Caki2 (cell line): ENCODE measurements at places on chromosomes 4 and X.

- no peak for DNase-seq
Measured at GRCh38 chrX:71151366-71151765, 6.7 kb downstream of the NLGN3 start.

DNA sequence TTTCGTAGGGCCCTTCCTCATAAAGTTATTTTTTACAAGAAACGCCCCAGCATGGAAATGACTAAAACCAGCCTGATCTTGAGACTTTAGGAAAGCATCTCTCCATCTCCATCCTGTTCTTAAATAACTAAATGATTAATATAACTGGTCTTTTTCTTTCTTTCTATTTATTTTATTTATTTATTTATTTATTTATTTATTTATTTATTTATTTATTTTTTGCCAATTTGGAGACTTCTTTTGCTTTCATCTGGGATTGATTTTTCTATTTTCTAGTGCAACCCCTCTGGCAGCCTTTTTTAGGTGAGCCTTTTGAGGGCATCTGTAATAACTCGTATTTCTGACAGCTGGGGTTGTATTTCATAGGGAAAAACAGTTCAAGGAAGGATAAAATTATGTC lies 1.2 kb upstream of the KLHL34 start:
- no peak for DNase-seq

- DNase-seq, result no peak
Measured at GRCh38 chr4:94403751-94404150, 48.0 kb upstream of the PDLIM5 start.

DNA sequence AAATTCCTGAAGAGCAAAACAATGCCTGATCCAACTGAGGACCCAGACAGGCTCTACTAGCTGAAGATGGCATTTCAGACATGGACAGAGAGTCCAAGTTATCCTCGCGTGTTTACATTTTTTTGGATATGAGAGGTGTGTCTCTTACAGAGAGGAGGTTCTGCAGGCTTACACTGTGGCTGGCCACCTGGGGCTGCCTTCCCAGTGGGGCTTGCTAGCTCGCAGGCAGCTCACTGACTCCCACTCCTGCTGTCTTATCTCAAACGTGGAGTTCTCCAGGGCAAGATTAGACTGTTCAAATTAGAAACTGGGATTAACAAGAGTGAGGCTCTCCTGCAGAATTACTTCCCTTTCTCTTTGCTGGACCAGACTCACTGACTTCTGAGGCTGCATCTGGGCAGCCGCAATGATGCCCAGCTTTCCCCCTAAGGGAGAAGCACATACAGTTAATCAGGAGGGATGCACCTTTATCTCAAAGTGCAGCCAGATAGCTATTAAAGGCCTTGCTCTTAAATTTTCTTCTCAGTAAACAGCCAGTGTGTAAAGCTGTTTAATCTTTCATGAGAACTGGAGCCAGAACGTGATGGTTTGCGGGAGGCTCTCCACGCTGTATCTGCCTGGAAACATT lies 123.0 kb downstream of the ENPP6 start:
- no peak for DNase-seq

GRCh38 chrX:113492895-113493294 lies 652.3 kb upstream of the AMOT start:
- no peak for DNase-seq

- DNase-seq, result no peak
Measured at GRCh38 chr4:14022456-14022855, 394.9 kb upstream of the BOD1L1 start.

GRCh38 chr4:145951931-145952330 lies 13.3 kb upstream of the ZNF827 start:
- no peak for DNase-seq

GRCh38 chrX:11080741-11081305 lies 30.3 kb upstream of the HCCS start:
- no peak for DNase-seq

GRCh38 chr4:95248720-95249425 lies 299.9 kb downstream of the UNC5C start:
- DNase-seq, result no peak

DNA sequence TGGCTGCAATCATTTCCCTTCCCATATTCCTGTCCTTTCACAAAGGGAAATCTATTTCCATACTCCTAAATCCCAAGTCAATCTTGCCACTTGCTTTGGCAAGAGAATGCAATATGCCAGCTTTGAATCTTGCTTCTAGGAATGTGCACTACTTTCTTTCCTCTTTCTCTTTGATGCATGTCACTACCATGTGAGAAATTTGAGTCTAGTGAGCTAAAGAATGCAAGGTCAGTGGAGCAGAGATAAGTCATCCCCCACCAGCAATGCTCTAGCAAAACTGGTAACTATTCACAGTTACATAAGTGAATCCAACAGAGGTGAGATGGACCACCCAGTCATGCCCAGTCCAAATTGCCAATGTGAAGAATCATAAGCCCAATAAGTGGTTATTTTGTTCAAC lies 910.4 kb downstream of the RAB28 start:
- DNase-seq, result peak; percentile 1

DNA sequence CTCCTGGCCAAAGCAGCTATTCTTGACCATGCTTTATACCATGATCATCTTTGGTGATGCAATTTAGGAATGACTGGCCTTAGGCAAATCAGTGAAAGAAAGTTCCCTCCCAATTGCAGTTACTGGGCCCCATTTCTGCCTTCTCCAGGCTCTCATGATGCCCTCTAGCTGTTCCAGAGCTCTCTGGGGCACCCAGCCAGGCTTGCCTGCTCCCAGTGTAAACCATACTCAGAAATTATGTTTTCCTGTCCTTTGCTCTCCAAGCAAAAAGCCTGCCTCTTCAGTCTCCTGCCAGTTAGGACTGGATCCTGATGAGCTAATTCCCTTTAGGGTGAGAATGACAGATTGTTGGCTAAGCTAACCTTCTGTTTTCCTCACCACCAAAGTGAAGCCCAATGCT lies 85.3 kb upstream of the RBPJ start:
- no peak for DNase-seq

GRCh38 chr4:78483811-78484210 lies 67.8 kb upstream of the ANXA3 start:
- no peak for DNase-seq

GRCh38 chrX:154486052-154486395 lies 391 bp downstream of the UBL4A start:
- no peak for DNase-seq

DNA sequence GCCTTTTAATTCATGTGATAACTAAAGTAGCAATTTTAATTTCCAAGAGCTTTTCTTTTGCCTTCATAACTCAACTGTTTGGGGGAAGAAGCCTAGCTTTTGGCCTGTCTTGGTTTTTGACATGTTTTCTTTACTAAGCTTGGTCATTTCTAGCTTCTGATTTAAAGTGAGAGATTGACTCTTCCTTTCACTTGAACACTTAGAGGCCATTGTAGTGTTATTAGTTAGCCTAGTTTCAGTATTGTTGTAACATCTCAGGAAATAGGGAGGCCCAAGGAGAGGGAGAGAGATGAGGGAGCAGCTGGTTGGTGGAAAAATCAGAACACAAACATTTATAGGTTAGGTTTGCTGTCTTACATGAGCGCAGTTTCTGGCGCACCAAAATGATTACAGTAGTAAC lies 44.8 kb downstream of the DCLK2 start:
- DNase-seq, result no peak

DNA sequence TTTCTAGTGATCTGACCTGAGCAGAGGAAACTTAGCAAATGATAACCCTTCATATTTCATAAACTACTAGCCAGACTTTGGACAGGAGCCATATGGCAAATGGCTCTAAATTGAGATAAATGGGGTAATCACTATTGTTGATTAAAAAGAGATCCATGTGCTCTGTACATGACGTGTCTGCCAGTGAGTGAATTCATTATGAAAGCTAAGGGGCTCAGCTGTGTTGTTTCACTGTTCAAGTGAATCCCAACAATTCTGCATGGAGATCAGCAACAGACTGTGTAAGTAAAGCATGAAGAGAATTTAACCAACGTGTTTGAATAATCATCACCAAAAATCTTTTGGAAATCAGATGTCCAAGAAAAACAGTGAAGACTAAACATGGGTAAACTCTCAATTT lies 9.5 kb upstream of the QRFPR start:
- no peak for DNase-seq

- DNase-seq, result no peak
Measured at GRCh38 chr4:52957835-52958631, 95.9 kb downstream of the RASL11B start.

GRCh38 chrX:103756736-103757135 lies 19.9 kb upstream of the PLP1 start:
- no peak for DNase-seq

DNA sequence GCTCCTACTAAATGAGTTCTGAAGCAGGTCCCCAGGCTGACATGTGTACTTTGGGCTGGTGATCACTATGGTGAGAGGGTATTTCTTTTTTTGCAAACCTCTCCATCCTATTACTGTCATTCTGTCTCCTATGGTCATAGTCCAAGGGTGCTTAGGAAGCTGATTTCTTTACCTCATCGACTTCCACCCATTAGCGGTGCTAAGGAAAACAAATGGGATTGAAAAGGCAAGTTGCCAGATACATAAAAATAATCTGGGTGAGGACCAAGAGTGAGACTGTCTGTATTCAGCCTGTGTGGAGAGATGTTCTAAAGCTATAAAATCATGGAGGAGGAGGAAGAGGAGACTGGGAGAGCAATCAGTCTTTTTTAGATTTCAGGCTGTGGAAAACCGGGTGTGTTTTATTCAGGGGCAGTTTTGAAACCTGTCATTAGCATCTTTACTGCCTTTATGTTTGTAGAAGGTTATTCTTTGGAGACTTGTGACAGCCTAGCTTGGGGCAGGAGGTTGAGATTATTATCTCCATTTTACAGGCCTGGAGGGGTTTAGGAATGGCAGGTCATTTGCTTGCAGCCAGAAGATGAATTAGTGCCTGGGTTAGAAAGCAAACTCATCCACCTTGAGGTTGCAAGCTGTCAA lies 1.9 kb downstream of the TMEM164 start:
- no peak for DNase-seq

GRCh38 chrX:74534569-74535038 lies 79.8 kb downstream of the RLIM start:
- no peak for DNase-seq

- peak; percentile 70 for DNase-seq
Measured at GRCh38 chr4:94452476-94453371, 982 bp downstream of the PDLIM5 start.

DNA sequence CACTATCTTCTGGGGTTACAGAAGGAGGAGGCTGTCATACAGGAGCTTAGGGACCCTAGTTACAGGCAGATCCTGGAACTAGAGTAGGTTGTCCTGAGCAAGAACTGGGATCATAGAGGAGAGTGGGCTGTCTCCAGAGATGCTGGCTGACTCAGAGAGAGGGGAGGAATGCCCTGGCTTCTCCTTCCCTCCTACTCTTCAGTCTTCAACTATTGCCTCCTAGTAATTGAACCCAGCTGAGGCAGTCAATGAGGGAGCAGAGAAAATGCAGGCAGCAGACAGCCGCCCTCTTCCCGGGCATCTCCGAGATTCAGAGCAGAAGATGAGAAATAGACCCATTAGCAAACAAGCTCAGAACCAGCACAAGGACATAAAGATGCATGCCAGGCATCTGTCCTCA lies 118.3 kb upstream of the PDE5A start:
- no peak for DNase-seq

DNA sequence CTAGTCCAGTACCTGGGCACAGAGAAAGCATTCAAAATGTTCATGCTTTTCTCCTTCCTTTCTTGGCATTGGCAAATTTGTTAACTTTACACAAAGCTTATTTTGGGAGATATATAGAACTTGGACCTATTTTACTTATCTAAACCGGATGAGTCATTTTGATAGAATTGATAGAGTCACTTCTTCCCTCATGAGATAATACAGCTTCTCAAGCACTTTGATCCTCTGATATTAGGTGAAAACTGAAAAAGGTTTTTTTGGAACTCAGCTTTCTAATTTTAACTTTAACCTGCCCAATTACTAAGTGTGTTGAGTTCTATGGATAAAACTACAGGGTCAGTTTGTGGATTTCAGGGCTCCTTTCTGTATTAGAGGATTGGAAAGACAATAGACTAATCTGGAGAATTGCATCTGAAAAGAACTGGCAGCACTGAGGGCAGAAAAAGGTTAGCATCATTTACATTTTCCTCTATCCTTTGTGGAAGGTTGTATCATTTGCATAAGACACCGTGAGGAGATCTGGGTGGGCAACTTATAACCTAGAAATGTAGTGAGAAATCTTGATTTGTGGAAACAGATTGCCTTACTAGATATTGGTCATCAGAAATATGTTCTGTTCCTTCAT lies 2.4 kb downstream of the WDR44 start:
- DNase-seq, result no peak
